ENCODE measurements at places on chromosomes 12 and 14. TPM values are rescaled to one million over a fixed set of nuclear protein-coding genes. Genes with fewer than 3 reads are reported as not detected.

CLEC2D gene
- 4.2 TPM for total RNA-seq

CCNK gene
- 25.8 TPM for total RNA-seq

IL26 gene
- total RNA-seq = not detected

KRT83 gene
- total RNA-seq = not detected

PTCSC3 gene
- total RNA-seq = not detected

SLC6A15 gene
- total RNA-seq = 5.6 TPM

RD3L gene
- not detected for total RNA-seq
